ENCODE measurements at places on chromosomes 16 and 17.

DNA sequence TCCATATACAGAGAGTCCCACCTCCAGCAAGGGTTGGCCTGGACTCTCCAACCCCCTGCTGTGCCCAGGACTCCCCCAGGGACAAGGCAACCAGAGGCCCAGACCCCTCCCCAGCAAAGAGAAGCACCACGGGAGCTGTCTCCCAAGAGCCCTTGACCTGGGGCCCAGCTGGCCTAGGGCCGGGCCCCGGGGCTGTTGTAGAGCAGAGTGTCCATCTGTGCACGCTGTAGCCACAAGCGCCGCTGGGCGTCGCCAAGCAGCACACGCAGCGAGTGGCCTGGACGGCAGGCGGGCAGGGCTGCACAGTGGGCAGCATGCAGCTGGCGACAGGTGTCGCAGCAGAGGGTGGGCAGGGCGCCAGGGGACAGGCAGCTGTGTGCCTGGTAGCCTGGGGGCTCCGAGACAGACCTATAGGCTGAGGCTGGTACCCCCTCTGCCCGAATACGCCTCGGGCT, 4.3 kb downstream of the SPATA2L start:
- DNase-seq = no peak

DNA sequence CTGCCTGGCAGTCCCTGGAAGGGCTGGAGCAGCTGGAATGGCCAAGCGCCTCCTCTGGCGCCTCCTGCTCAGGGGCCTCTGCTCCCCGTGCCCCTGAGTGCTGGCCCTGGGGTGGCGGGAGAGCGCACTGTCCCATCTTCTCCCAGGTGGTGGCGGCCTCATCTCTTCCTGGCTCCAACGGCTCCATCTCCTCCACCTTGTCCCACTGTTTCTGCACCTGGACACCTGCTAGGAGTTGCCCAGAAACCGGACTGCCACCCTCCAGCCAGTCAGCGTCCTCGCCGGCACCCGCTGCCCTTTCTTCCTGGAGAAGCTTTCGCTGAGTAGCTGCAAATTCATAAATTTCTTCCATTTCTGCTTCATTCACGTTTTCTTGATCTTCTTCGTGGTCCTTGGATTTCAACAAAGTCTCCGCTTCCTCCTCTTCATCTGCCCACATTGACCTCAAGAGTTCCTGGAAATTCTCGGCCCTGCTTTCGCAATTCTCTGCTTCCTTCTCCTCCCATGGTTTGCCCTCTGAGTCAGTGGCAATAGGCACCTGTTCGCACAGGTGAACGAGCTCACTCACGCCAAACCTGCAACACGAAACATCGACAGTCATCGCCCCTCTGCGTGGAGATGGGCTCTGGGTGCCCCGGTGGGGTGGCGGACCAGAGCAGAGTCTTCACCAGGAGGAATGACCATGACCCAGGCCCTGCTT, 13.7 kb upstream of the NLRC3 start:
- no peak for DNase-seq

- no peak for DNase-seq
Measured at GRCh38 chr17:48593840-48594537, 410 bp upstream of the HOXB5 start.

GRCh38 chr17:80082403-80083135, 18.8 kb upstream of the GAA start:
- DNase-seq = no peak

DNA sequence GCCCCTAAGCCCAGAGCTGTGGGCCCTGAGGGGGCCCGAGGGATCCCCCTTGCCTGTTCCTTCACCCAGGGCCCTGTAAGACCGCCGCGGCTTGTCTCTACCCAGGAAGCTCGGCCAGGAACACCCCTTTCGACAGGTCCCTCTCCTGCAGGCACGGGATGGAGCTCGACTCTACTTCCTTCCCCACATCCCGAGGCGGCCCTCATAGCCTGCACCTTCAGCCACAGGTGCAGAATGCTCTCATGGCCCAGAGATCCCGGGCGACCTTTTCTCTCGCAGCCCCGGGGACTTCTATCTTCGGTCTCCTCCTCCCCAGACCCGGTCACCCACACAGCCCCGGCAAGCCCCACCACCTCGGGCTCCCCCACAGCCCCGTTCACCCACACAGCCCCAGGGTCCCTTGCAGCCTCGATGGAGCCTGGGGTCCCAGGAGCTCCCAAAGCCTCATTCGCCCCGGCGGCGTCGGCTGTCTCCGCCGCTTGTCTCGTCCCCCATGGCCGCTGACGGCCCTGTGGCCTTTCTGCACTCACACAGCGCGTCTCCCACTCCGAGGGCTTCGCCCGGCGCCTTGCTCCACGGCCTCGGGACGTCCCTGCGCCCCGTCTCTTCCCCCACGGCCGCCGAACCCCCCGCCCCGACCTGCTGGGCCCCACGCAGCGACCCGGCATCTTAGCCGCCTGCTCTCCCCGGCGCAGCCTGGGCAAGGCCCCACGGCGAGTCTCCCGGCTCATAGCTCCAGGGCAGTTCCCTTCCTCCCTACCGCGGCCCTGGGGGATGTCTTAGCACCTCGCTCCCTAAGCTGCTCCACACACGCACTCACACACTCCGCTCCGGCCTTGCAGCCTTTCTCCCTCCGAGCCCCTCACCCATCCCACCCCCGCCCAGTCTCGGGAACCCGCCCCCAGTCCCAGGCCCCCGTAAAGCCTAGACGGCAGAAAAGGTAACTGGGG, 650 bp downstream of the KIAA0753 start:
- DNase-seq = no peak
